Anterior cingulate cortex (tissue), 58 donors: ENCODE measurements at places on chromosomes 7 and 10.
A peak's percentile ranks its signal among the peaks of the same experiment; 100 is the strongest.

- DNase-seq, result no peak
Observed at GRCh38 chr7:2355705-2356008, 1.0 kb downstream of the EIF3B start.

DNA sequence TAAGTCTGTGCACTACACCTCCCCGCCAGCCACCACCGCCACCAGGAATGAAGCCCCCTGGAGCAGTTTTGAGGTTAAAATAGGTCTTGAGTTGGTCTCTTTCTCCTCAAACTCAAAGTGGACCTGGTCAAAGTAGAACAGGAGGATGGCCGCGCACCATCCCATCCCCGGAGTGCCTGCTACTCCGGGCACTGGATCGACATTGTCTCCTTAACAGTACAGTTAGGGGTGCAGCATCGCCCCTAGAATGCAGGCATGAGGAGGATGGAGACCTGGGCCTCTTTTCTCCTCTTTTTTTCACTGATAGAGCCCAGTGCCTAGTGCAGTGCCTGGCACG, 145.5 kb downstream of the SLIT1 start:
- no peak for DNase-seq

GRCh38 chr7:27103489-27104226, 1.2 kb upstream of the HOXA2 start:
- no peak for DNase-seq

DNA sequence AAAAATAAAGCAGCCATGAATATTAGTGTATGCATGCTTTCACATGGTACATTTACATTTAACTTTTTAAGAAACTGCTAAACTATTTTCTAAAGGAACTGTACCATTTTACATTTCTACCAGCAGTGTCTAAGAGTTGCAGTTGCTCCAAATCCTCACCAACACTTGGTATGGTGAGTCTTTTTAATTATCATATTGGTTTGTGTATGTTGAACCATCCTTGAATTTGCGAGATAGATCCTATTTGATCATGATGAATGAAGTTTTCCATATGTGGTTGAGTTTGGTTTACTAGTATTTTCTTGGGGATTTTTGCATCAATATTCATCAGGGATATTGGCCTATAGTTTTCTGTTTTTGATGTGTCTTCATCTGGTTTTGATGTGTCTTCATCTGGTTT, 1057.2 kb downstream of the LRMDA start:
- no peak for DNase-seq

DNA sequence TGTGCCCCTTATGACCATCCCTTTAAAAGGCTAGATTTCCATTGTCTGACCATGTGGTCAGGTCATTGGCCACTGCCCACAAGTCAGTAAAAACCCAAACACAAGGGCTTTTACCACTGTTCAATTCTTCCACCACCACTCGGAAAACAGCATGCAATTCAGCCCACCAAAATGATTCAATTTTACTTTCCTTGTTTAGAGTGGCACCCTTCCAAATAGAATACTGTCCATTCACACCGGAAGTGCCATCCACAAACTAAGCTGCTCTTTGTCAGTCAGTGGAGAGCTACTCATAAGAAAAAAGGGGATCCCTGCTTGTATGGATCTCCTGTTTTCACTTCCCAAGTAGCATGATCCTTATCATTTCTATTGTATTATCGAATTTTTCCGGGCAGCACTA, 350.7 kb upstream of the MBL2 start:
- no peak for DNase-seq

GRCh38 chr7:88759230-88760135, at the start of gene ZNF804B:
ZNF804B (plus strand) TSS chr7:88759700; CDS start chr7:88759977, 277 bp downstream.
- peak; percentile 43 for DNase-seq

GRCh38 chr7:139426258-139427028, 57.0 kb downstream of the KLRG2 start:
- DNase-seq, result no peak

DNA sequence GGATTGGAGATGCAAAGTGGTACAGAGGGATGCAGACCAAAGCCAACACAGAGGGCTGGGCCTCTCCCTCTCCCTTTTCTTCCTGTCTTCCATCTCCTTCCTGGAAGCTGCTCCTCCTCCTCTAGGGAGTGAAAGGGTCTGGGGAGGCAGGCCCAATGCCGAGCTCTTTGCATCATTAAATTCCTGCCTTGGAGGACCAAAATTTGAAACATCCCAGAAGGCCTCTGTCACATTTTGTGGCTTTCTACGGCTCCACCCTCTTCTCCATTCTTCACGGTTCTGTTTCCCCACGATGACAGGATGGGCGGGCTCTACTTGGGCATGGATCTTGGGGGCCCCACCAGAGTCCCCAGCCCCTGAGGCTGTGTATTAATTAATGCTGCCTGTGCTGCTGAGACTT, 76.4 kb downstream of the NEURL1 start:
- DNase-seq, result no peak

GRCh38 chr7:26959290-26959689, 94.9 kb upstream of the SKAP2 start:
- no peak for DNase-seq

- no peak for DNase-seq
Observed at GRCh38 chr7:21029006-21029405, 242.3 kb upstream of the SP8 start.

DNA sequence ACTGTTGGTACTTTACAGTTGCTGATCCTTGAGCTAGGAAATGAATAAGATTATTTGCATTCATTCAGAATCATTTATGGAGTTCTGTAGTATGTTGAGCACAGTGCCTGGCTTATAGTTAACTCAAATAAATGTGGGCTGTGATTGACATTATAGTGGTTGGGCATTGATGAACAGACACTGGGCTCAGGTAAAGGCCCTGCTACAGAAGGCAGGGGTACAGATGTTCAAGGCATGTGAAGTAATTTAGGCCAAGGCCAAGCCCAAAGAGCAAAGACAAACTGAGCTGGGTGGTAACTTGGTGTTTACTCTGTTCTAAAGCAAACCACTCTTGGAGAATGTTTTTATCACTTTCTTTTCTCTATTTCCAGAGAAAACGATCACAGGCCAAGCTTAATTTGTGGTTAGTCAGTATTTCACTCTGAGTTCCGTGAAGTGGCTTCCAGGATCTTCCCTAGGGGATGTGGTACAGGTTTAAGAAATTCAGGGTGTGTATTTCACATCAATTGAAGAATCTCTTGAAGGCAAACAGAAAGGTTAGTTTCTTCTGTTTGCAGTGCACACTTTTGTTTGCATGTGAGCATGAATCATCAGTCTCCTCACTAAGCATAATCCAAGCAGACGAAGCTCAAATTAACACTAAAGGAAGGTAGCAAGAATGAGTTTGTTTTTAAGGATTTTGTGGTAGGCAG, 113.9 kb upstream of the PRR15 start:
- no peak for DNase-seq

DNA sequence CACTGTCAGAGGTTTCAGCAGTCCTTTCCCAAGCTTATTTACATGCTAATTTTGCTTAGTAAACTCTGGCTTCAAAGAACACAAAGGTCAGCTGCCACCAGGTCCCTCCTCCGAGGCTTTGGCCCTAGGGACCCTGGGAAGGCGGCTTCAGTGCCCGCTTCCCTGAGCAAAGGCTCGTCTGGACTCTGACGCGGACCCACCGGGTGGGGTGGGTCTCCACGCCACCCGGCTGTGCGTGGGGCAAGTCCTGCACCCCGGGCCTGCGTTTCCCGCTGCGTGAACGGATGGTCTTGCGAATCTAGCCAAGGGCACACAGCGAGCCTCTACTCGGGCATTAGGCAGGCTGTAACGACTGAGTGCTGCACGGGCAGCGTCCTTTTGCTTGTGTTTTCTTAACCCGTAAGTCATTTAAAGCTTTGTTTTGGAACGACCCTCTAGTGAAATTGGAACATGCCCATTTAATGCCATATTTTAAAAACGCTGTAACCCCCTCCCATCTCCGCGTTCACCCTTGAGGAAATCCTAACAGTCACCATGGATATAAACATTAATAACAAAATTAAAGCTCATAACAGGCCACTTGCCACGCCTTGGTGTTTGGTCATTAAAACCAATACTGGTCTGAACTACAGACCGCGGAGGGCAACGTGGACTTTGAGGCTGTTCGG, 828 bp downstream of the BNIP3 start:
- DNase-seq, result no peak
